Natural killer cell (primary cell): ENCODE measurements at places on chromosomes 11 and 22. TPM values are rescaled to one million over a fixed set of nuclear protein-coding genes. Genes with fewer than 3 reads are reported as not detected.

DNA sequence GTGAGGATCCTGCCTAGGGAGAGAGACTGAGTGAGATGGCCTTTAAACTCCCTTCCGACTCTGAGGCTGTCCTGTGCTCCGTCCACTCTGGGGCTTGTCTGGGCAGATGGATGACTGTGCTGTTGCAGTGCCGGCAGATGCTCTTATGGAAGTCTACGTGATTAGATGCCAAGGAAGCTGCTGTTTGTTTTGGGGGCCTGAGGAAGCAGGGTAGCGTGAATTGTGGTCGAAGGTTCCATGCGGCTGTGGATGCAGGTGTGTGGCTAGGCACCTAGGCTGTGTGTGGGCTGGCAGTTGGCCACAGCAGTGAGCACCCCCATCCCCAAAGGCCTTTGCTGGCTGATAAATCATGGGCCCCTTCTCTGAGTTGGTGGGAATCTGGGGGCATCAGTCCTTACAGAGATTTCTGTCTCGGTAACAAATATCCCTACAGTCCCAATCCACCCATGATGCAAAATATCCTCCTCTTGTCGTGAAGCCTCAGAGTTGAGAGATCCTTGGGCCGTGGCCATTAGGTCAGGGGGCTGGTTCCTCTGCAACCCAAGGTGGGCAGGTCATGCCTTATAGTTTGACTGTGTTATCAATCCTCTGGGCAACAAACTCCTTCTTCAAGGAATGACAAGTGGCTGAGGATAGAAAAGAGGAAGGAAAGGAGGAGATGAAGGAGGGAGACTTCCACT is 31.2 kb downstream of the AMPD3 start:
- H3K4me3 ChIP-seq, result no peak overlapping the region
- H3K27me3 ChIP-seq, result no peaks in the 10 kb centered on the region
- H3K36me3 ChIP-seq, result peaks cover 22% of the 10 kb centered on the region
- peaks cover 29% of the 10 kb centered on the region for H3K4me1 ChIP-seq

- H3K4me1 ChIP-seq, result no peaks in the 10 kb centered on the region
- no peak overlapping the region for H3K4me3 ChIP-seq
- no peak overlapping the region for H3K27ac ChIP-seq
- H3K27me3 ChIP-seq, result no peaks in the 10 kb centered on the region
- H3K36me3 ChIP-seq, result no peaks in the 10 kb centered on the region
These were observed 74.2 kb downstream of the MYO7A start for GRCh38 chr11:77201991-77202841.

DNA sequence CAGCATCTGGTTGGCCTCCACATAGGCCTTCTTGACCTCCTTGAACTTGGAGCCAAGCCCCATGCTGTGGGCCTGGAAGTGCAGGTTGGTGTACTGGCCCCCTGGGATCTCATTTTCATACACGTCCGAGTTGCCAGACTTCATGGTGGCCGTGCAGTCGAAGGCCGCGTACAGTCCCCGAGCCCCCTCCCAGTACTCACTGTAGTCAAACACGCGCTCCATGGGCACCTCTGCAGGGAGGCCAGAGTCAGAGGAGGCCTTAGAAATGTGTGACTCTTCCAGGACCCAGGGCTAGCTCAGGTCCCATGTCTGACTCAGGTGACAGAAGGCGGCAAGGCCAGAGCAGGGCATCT is 6.7 kb upstream of the LRFN4 start:
- H3K4me3 ChIP-seq, result no peak overlapping the region
- DNase-seq, result no peak
- peaks cover 10% of the 10 kb centered on the region for H3K36me3 ChIP-seq
- no peaks in the 10 kb centered on the region for H3K27me3 ChIP-seq
- H3K4me1 ChIP-seq, result no peaks in the 10 kb centered on the region
- H3K27ac ChIP-seq, result no peak overlapping the region

GRCh38 chr11:61903845-61904244 is 12.5 kb upstream of the FADS3 start:
- H3K27me3 ChIP-seq, result no peaks in the 10 kb centered on the region
- no peak overlapping the region for H3K27ac ChIP-seq
- H3K4me3 ChIP-seq, result no peak overlapping the region
- no peak for DNase-seq
- no peaks in the 10 kb centered on the region for H3K36me3 ChIP-seq

- peak overlapping the region; percentile 8 for H3K4me3 ChIP-seq
- peaks cover 99% of the 10 kb centered on the region for H3K4me1 ChIP-seq
- no peaks in the 10 kb centered on the region for H3K36me3 ChIP-seq
- DNase-seq, result peak; percentile 66
These were observed 5.6 kb upstream of the SH3BP1 start for GRCh38 chr22:37633625-37634416.

DNA sequence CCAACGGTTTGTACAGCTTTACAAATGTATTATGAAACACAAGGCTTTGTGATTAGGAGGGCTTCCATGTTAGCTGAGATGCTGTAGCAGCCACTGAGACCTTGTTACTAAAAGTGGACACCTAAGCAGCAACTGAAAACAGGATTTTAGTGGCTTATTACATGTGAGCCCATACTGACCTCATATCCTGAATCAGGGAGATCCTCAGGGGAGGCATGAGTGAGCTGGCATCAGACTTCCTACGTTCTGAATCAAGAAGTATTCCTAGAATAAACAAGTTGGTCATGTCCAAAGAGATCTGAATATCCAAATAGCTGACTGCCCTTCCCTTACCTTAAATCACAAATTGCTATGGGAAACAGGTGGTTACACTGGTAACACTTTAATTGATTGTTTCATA is 59.1 kb upstream of the SCUBE2 start:
- no peaks in the 10 kb centered on the region for H3K4me1 ChIP-seq
- DNase-seq, result no peak
- no peak overlapping the region for H3K4me3 ChIP-seq
- peaks cover 31% of the 10 kb centered on the region for H3K36me3 ChIP-seq

DNA sequence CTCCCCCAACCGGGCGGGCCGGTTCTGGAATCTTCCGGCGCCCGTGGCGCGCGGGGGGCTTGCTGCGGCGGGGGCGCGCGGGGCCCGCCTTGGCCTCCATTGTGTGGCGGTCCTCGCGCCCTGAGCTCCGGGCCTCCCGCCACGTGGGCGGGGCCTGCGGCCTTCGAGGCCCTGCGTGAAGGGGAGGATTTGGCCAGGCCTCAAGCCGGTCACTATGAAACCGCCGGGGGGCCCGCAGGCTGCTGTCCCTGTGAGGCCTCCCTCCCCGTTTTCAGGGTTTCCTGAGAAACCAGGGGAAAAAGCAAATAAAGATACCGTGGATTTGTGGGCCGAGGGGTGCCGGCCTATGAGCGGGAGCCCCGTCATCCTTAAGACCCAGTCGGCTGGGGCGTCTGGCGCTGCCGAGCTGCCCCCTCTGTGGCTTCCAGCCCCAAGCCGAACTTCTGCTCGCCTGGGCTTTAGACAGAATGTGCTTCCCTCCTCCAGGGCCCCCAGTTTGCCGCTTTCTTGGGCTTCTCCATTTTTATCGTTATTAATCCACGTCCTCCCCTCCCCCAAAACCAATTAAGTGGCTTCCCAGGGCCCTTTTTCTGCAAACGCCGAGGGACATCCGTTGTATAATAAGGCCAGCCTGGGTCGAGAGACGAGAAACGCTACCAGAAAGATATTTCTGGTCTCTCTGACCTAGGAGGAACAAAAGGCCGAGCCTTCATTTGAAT is 602 bp downstream of the EWSR1 start:
- DNase-seq, result peak; percentile 60
- peak overlapping the region; percentile 83 for H3K4me3 ChIP-seq
- no peaks in the 10 kb centered on the region for H3K27me3 ChIP-seq
- peaks cover 16% of the 10 kb centered on the region for H3K36me3 ChIP-seq
- H3K4me1 ChIP-seq, result peaks cover 31% of the 10 kb centered on the region

GRCh38 chr11:69145050-69145380 is 10.7 kb upstream of the SMIM38 start:
- DNase-seq, result no peak
- H3K4me1 ChIP-seq, result no peaks in the 10 kb centered on the region
- H3K27me3 ChIP-seq, result no peaks in the 10 kb centered on the region
- H3K36me3 ChIP-seq, result no peaks in the 10 kb centered on the region
- no peak overlapping the region for H3K4me3 ChIP-seq

- no peak for DNase-seq
- H3K4me1 ChIP-seq, result no peaks in the 10 kb centered on the region
- no peaks in the 10 kb centered on the region for H3K27me3 ChIP-seq
- H3K4me3 ChIP-seq, result no peak overlapping the region
These were observed 37.5 kb upstream of the STK33 start for GRCh38 chr11:8631395-8632118.

GRCh38 chr11:45771566-45772448 is 33.1 kb upstream of the SLC35C1 start:
- peak; percentile 88 for DNase-seq
- H3K27ac ChIP-seq, result peak overlapping the region; percentile 51
- H3K36me3 ChIP-seq, result no peaks in the 10 kb centered on the region
- H3K27me3 ChIP-seq, result no peaks in the 10 kb centered on the region

DNA sequence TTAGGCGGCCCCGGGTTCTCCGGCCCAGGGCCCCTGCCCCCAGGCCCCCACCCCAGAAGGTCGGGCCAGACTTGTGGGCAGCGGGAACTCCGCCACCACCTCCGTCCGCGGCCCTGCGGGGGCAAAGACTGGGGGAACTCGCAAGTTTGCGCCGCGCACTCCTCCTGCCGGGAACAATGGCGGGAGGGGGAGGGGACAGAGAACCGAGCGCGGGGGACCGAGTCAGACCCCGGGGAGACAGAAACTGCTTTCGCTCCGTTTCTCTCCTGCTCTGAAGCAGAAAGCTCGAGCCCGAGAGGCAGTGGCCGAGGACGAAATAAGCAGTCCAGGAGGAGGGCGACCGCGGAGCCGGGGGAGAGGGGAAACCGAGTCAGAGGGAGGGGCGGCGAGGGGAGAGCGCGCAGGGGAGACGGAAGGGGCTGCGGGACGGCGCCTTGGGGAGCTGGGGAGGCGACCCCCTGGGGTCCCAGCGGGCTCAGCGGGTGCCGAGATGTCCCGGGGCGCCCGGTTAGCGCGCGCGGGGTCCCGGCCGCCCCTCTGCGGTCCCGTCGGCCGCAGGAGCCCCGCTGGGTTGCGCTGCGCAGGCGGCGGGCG is 555 bp downstream of the TP53I11 start:
- H3K27ac ChIP-seq, result peak overlapping the region; percentile 55
- H3K4me3 ChIP-seq, result peak overlapping the region; percentile 87
- H3K4me1 ChIP-seq, result peaks cover 32% of the 10 kb centered on the region

- H3K27me3 ChIP-seq, result no peaks in the 10 kb centered on the region
- no peaks in the 10 kb centered on the region for H3K36me3 ChIP-seq
- DNase-seq, result no peak
- H3K27ac ChIP-seq, result no peak overlapping the region
These were observed 14.1 kb downstream of the SPECC1L start for GRCh38 chr22:24284747-24285203.

DNA sequence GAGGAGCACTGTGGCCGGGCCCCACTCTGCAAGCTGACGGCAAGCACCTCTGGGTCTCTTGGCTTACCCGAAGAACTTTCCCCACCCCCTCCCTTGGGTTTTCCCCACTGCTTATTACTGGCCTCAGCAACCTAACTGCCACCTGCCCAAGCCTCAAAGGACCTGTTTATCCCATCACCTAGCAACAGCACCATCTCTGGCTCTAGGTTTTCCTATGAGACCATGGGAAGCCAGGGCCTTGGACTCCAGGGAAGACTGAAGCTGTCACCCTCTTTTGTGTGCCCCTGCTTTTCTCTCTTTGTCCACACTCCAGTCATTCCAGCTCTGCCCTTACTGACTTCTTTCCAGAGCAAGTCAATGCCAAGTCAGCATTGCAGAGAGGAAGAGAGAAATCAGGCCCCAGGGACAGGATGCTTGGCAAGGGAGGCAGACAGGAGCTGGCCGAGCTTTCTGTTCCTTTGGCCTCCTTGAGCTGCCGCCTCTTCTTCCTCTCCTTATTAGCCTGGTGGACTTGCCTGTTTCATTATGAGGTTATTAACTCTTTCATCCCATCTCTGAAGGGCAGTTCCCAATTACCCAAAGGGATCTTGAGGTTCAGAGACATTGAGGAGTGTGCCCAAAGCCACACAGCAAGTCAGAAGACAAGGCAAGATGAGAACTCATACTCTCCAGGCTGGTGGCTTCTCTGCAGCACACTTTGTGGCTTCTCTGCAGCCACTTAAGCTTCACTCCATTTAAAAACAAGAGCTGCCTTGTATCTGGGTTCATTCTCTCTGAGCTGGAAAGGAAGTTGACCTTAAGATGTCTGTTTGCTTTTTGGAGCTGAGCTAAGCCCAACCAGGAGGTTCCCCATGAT is at the start of gene SMIM35:
SMIM35 (minus strand) TSS at position 51 of the 856 bp plus-strand sequence. CDS start 206 bp downstream, outside the sequence.
- no peak within 1 kb of the TSS for H3K4me3 ChIP-seq
- H3K36me3 ChIP-seq, result no peaks in the 10 kb centered on the region
- DNase-seq, result no peak
- H3K27me3 ChIP-seq, result no peaks in the 10 kb centered on the region
- no peaks in the 10 kb centered on the region for H3K4me1 ChIP-seq
- no peak within 1 kb of the TSS for H3K27ac ChIP-seq

DNA sequence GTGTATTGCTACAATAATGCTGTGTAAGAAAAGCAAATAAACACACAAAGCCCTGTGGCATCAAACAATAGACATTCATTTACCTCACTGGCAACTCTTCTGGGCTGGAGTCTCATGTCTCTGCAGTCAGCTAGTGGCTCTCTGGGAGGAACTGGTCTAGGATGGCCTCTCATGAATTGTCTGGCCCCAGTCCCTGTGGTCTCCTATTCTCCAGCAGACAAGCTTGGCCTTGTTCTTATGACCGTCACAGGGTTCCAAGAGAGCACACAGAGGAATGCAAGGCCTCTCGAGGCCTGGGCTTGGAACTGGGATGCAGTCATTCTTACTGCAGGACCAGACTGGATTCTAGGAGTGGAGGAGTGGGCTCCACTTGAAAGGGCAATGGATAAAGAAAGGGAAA is 141.2 kb upstream of the NTM start:
- H3K36me3 ChIP-seq, result no peaks in the 10 kb centered on the region
- no peak overlapping the region for H3K4me3 ChIP-seq

GRCh38 chr11:94586546-94586945 is 19.4 kb downstream of the PIWIL4 start:
- H3K27me3 ChIP-seq, result no peaks in the 10 kb centered on the region
- no peaks in the 10 kb centered on the region for H3K36me3 ChIP-seq
- no peak overlapping the region for H3K27ac ChIP-seq
- DNase-seq, result no peak
- H3K4me1 ChIP-seq, result no peaks in the 10 kb centered on the region
- no peak overlapping the region for H3K4me3 ChIP-seq

- no peak overlapping the region for H3K4me3 ChIP-seq
- H3K27me3 ChIP-seq, result no peaks in the 10 kb centered on the region
- DNase-seq, result no peak
- H3K36me3 ChIP-seq, result no peaks in the 10 kb centered on the region
- no peak overlapping the region for H3K27ac ChIP-seq
- no peaks in the 10 kb centered on the region for H3K4me1 ChIP-seq
These were observed 730.5 kb upstream of the CCDC179 start for GRCh38 chr11:23590596-23591308.

The SOX6 gene
- 0.27 TPM for total RNA-seq

The EXT2 gene
- total RNA-seq, result 45.8 TPM

The PRMT3 gene
- 12.4 TPM for total RNA-seq
